ENCODE measurements at places on chromosomes 12 and 14.

DNA sequence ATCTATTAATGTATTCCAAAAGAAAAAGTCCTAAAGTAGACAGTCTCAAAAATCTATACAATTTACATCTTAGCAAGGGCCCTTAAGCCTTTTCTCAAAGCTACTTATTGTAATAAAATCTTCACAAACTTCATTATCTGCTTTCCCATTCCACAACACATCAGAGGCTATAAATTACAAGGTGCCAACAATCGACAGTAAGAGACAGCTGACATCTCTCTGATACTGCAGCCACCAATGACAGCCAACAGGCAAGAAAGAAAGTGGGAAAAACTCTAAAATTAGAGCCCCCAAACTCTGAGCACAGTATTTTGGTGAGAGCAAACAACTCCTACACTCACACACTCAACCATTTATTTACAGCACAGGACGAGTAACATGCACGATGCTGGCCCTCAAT is 2.2 kb downstream of the ANGEL1 start:
- no peak for DNase-seq

- DNase-seq: no peak
These were observed 70.7 kb downstream of the TAOK3 start for GRCh38 chr12:118302053-118302452.

GRCh38 chr14:40312296-40312695 is 880.1 kb upstream of the FBXO33 start:
- DNase-seq: no peak

DNA sequence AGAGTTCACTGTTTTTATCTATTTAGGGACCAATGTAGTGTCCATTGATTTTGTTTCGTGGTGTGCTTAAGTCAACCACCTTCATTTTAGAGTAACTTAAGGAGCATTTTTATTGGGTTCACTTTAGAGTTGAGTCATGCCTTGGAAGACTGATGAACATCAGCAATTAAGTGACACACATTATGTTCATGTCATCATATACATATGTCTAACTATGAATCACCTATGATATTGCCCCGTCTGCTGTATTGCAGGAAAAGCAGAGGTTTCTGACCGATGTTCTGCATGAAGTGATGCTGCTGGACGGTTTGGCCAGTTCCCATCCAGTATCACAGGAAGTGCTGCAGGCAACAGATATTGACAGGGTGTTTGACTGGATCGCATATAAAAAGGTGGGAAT is 227.1 kb downstream of the TRHDE start:
- DNase-seq: no peak

DNA sequence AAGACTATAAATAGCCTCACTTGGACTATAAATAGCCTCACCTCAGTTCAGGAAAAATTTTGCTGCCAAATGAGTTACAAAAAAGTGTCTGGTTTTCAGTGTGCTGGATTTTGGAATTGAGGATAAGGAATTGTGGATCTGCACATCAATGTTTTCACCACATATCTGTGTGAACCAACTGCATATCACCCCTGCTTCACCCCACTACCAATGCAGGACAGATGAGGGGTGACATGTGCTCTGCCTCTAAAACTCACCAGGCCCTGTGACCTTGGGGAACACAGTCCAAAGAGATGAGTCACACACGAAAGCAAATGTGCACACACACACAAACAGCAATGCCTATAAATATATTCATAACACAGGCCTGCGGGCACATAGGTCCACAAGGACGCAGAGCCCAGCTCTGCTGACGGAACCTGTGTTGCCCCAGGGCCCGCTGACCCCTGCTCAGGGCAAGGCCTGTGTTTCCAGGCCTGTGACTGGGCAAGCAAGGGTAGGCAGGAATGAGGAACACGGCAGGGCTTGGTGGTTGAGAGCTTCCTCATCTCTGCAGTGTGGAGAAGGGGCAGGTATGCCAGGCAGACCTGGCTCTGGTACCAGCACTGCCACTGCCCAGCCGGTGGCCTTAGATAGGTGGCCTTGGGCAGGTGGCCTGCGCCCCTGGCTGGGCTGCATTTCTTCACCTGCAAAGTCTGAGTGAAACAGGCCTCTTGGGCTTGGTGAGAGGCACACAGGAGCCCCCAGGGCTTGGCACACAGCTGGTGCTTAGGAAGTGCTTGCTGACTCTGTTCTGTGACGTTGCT is 82.4 kb downstream of the ARL6IP4 start:
- DNase-seq: no peak

GRCh38 chr12:103880299-103881142 is 39.5 kb upstream of the NT5DC3 start:
- no peak for DNase-seq

- no peak for DNase-seq
These were observed 237.3 kb downstream of the CACNA1C start for GRCh38 chr12:2290091-2290490.

DNA sequence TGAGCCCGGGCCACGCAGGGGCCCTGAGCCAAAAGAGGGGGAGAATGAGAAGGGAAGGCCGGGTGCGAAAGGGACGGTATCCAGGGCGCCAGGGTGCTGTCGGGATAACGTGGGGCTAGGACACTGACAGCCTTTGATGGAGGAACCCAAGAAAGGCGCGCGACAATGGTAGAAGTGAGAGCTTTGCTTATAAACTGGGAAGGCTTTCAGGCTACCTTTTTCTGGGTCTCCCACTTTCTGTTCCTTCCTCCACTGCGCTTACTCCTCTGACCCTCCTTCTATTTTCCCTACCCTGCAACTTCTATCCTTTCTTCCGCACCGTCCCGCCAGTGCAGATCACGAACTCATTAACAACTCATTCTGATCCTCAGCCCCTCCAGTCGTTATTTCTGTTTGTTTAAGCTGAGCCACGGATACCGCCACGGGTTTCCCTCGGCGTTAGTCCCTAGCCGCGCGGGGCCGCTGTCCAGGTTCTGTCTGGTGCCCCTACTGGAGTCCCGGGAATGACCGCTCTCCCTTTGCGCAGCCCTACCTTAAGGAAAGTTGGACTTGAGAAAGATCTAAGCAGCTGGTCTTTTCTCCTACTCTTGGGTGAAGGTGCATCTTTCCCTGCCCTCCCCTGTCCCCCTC is 3.0 kb downstream of the SSTR1 start:
- DNase-seq: no peak

DNA sequence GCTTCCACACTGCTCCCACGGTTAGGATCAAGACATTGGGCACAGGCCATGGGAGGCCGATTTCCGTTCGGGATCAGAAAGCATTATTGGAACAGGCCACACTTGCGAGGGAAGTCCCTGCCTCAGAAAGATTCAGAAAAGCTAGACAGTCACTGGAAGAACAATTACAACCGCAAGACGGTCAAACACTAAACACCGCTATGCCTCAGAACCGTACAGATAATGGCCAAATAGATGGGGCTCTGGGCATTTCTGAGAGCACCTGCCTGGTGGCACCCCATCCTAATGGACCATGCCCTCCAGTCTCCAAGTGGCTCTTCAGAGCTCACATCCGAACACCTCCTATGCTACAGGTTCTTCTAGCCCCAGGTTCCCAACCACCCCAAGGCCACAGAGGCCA is 42.0 kb downstream of the SSH1 start:
- DNase-seq: no peak

DNA sequence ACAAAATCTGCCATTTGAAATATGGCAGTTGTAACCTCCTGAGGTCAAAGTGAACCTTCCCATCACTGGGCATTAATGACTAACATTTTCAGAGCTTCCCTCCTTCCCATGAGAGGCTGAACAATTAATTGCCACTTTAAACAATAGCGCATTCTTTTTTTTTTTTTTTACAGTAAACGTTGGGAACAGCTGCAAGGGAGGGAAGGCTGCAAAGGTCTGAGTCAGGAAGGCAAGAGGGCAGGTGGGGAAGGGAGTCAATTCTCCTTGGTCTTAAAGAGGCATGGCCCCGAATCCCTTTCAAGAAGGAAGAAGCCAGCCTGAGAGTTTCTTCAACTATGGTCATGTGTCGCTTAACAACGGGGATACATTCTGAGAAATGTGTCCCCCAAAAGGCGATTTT is 41.0 kb upstream of the PLEKHG3 start:
- DNase-seq: no peak

DNA sequence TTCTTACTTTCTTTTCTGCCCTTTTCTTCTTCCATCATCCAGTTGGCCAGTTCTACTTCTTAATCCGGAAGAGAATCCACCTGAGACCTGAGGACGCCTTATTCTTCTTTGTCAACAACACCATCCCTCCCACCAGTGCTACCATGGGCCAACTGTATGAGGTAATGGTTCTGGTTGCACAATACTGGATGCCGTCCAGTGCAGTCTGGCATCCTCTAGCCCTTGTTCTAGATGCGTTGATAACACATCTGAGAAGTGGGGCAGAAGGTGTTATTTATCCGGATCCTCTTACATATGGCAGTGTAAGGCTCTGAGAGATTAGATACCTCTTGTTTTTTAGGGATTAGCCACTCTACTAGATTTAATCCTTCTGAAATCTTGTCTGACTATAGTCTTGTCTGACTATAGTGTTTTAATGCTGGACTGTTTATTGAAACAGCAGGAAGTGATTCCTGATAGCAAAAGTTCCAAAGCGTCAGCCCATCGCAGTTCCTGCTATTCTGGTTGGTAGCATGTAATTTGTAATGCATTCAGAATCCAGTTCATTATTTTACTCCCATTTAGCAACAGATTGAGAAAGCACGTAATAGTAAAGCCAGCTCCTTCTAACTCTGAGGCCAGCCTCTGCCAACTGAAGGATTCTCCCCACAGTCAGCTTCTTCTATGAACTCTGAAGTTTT is 7.9 kb downstream of the GABARAPL1 start:
- no peak for DNase-seq

DNA sequence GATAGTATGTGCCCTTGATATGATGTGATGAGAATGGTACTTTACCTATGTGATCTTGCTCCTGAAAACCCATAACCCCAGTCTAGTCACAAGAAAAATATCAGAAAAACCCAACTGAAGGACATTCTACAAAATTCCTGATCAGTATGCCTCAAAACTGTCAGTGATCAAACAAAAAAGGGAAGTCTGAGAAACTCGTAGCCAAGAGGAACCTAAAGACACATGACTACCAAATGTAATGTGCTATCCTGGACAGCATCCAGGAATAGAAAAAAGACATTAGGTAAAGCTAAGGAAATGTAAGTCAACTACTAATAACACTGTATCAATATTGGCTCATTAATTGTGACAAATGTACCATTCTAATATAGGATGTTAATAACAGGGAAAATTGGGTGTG is 4.1 kb upstream of the WIF1 start:
- no peak for DNase-seq

- DNase-seq: no peak
These were observed 387.8 kb upstream of the RPL10L start for GRCh38 chr14:47039336-47039735.

DNA sequence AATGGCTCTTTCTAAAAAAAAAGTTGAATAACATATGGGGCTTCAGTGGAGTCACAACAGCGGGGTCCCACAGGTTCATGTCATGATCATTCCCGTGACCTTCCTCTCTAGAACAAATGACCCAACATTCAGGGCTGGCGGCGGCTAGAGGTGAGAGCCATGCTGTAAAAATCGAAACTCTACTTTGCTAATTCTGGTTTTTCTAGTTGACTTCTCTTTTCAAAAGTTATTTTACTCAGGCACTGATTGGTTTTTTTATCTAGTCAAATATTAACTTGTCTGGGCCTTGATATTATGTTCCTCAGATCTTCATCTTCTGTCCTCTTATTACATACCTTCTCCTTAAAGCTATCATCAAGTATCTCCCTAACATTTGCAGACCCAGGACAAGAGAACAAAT is 402.9 kb upstream of the SOX5 start:
- no peak for DNase-seq

DNA sequence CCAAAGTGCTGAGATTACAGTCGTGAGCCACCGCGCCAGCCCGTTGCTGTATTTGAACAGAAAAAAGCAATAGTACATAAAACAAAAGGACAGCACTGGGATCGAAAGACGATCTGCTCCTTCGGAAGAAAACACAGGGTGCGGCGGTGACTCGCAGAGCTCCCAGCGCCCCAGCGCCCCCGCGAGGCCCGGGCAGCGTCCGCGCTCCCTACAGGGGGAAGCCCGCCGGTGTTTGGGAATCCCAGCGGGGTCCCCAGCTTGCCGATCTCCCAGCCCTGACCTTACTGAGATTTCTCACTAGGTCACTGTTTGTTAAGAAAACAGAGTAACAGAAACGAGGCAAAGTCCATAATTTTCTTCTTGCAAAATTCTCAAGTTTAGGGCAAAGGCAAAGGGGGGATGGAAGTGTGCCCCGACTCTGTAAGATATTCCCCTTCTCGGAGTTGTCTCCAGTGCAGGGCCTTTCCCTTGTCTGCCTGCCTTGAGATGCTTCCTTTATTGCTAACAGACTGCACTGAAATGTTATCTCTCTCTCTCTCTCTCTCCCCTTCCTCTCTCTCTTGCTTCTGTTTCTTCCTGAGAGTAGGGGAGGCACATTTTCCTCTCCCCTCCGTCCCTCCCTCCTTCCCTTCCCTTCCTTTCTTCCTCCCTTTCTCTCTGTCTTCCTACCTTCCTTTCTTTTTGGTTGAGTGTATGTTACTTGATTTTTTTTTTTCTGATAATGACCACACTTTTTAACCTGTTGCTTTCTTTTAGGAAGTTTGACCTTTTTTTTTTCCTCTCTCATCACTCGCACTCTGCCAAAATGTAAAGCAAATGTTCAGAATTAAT is 91.9 kb downstream of the TMEM30B start:
- no peak for DNase-seq

- DNase-seq: peak; percentile 18
These were observed 24.9 kb upstream of the C12orf76 start for GRCh38 chr12:110073049-110073831.

DNA sequence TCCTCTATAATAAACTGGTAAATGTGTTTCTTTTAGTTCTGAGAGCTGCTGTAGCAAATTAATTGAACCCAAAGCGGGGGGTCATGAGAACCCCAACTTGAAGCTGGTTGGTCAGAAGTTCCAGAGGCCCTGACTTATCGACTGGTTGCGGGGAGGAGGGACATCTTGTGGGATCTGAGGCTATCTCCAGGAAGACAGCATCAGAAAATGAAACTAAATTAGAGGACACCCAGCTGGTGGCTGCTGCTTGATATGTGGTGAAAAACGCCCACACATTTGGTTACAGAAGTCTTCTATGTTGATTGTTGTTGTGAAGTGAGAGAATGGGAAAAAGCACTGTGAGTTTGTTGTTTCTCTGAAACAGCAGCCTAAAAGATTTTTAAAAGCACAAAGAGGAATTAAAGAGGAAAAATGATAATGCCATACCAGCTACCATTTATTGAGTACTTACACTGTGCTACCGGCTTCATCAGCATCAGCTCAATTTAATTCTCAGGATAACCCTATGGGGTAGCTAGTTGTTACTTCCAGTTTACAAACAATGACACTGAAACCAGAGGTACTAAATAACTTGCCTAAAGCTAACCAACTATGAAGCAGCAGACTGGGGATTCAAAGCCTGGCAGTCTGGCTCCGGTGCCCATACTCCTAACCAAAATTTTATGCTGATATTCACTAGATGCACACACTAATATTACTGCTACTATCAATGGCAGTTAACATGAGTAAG is 24.3 kb downstream of the DDX24 start:
- DNase-seq: no peak

- DNase-seq: no peak
These were observed 190.4 kb upstream of the DIO3 start for GRCh38 chr14:101370593-101371569.
